ENCODE measurements at places on chromosomes 4 and X.

GRCh38 chr4:61428950-61429349, 228.8 kb downstream of the ADGRL3 start:
- no peak for DNase-seq

- no peak for DNase-seq
Measured at GRCh38 chr4:23922013-23922412, 32.2 kb upstream of the PPARGC1A start.

GRCh38 chr4:141020801-141021261, 112.4 kb downstream of the RNF150 start:
- no peak for DNase-seq

DNA sequence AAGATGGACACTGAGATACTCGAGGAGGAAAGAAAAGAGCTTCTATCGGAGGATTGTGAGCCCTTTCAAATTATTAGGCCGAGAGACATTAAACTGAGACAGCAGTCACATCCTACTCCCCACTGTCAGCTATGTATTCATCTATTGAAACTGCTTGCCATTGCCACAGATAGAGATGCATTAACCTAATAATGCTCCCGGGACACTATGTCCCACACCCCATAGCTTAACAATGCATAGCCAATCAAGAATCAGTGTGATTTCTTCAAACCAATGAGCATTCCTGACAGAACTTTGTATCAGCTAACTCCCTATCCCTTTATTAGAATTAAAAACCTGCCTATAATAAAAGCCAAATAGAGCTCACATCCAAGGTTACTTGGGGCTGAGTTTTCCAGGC, 118.1 kb upstream of the NEIL3 start:
- DNase-seq: no peak

DNA sequence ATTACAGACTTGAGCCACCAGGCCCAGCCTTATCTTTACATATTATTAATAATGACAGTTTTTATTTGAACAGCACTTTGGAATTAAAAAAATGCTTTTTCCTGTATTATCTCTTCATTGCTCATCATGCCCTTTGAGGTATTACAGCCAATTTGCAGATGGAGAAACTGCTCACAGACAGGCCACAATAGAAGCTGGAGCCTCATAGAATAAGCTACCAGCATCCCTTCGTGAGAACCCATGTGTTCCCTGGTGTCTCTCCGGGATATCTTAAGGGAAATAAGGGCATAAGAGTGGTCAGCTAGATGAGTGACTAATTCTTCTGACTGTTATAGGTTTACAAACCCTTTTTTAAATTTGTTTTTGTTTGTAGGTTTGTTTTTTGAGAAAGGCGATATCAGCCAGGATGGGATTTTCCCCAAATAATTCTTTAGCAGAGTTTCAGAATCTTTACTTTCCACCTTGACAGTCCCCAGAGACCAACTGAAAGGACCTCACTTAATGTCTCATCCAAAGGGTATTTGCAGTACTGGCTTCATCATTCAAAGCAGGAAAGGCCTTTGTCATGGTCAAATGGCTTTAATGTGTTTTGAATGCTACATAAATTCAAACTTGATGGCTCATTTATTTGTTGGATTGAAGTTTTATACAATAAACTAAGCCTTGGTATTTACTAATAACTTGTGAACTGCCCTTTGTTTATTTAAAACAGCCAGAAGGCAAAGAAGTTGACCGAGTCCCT, 48.0 kb upstream of the SOD3 start:
- DNase-seq: no peak

- no peak for DNase-seq
Measured at GRCh38 chrX:54708404-54708803, 89.7 kb downstream of the ITIH6 start.

- DNase-seq: no peak
Measured at GRCh38 chrX:42248226-42248625, 324.9 kb upstream of the CASK start.

DNA sequence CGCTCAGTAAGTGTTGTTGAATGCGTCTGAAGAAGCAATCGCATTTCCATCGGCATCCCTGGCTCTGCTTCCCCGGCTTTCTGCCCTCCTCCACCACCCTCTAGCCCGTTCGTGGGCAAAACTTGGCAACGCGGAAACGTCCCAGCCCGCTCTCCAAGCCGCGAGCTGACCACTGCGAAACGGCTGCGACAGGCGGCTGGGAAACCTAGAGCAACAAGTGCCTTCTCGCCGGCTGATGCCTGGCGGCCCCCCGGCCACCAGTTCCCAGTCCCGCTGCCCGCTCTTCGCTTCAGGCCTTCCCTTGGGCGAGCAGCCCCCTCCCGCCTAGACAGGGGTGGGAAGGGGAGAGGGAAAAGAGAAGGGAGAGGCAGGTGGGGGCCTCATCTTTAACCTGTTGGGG, 837 bp downstream of the CITED1 start:
- peak; percentile 8 for DNase-seq

GRCh38 chrX:78375894-78376293, 48.5 kb upstream of the CYSLTR1 start:
- no peak for DNase-seq
